Stimulated activated CD4-positive, alpha-beta T cell treated with anti-CD3 and anti-CD28 coated beads, Interleukin-1b, Interleukin-23, amount 100 ng/mL, for 4 hours (primary cell): ENCODE measurements at places on chromosomes 2 and 18.

DNA sequence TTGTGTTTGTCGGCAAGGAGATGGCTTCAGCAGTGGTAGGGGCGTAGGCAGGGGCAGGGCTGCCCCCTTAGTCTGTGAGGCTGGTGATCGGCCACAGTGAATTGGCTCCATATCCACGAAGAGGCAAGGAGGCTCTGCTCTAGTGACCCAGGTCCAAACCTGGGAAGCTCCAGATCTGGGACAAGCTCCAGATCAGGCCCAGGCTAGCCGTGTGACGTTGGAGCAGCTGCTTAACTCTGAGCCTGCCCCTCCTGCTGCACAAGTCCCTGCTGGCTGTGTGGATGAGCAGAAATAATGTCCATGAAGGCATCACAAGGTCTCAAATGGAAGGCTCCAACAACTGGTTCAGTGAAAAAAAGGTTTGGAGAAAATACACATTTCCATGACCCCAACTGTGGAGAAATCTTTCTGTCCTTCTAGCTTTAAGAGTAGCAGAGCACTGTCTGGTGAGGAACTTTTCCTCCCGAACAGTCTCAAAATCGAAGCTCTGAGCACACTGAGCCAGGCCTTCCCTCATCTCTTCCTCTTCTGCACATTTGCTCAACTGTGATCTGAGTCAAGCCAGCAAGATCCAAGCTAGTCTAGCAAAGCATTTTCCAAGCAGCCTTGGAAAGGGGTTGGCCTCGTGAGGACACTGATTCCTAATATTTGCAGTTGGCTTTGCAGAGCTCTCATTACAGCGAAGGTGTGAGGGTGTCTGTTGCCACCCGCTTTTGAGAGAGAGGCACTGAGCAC, 67.0 kb upstream of the TCF7L1 start:
- no peak for DNase-seq

DNA sequence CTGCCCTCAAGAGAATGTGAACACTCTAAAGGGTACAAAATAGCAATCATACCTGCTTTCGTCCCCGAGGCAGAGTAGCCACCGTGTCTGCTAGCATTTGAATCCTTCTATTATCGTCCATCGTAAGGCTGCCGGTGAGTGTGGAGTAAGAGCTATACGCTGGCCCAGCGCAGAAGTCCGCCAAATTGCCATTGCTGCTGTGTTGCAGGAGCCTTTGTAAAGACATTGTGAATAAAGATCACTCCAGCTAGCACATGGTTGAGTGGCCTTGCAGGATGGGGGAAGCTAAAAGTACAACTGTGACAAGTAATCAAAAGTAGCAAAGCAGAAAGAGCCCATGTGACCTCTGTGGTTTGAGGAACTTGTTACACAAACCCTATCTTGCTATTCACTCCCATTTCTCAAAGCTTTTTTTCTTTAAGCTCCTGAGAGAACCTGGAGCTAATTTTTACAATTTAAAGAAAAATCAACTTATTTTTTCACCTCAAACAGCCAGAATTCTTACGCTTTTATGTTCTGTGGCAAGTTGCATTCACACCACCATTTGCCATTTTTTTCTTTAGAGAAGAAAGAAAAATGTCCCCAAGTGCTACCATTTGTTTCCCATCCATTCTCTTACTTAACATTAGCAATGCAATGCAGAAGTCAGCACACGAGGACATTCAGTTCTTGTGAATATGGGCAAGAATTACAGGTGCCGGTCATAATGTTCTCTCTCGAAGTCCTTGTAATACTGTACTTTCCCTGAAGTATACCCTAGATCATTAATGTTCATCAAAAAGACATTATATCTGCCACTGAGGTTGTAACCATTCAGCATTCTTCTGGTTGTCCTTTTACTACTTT, at the start of gene CYTIP:
Gene CYTIP (minus strand): TSS at position 295 of the 846 bp plus-strand sequence. CDS start 69 bp downstream, at position 226.
- no peak for DNase-seq

DNA sequence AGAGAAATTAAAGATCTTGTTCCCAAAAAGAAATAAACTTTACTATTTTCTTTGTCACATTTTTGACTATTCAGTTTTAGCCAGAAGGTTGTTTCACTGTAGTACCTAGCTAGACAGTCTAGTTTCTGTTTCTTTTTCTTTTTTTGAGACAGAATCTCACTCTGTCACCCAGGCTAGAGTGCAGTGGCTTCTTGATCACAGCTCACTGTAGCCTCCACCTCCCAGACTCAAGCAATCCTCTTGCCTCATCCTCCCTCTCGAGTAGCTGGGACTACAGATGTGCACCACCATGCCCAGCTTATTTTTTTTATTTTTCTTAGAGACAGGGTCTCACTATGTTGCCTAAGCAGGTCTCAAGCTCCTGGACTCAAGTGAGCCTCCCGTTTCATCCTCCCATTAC, 2.2 kb downstream of the RBM45 start:
- DNase-seq = no peak

- DNase-seq = no peak
Observed at GRCh38 chr18:1012775-1013174, 108.1 kb downstream of the ADCYAP1 start.

GRCh38 chr2:238119756-238120462, 18.6 kb upstream of the KLHL30 start:
- no peak for DNase-seq

GRCh38 chr18:69484699-69485396, 84.2 kb downstream of the DOK6 start:
- no peak for DNase-seq

GRCh38 chr18:70072678-70073077, 125.0 kb upstream of the CD226 start:
- no peak for DNase-seq
